ENCODE measurements at places on chromosomes 1 and 21. TPM values are rescaled to one million over a fixed set of nuclear protein-coding genes. Genes with fewer than 3 reads are reported as not detected.

The TFF2 gene
- not detected for total RNA-seq

The C8A gene
- not detected for total RNA-seq

The OR14K1 gene
- not detected for total RNA-seq

The RIPK4 gene
- 0.08 TPM for total RNA-seq

The UTS2 gene
- not detected for total RNA-seq

The RGS4 gene
- 0.92 TPM for total RNA-seq

The FBLIM1 gene
- 97.6 TPM for total RNA-seq

Data from Right ventricle myocardium inferior (tissue), 1 donor.